ENCODE measurements at places on chromosomes 11 and 22.

DNA sequence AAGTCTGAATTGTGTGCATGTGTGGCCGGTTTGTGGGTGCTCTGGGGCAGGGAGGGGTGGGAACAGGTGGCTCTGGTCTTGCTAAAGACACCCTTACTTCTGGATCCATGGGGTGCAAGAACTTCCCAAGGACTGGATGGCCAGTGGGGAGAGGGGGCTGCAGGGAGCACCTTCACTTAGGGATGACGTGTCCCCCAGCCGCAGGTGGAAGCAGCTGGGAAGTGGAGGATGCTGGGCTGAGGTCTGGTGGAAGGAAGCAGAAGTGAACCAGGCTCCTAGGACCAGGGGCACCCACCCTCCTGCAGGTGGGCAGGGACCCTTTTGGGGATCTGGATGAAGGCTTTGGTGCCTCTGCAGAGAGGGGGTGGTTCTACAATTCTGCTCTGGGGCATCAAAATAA lies 9.9 kb upstream of the MIEF1 start:
- no peak for DNase-seq

- DNase-seq = no peak
Measured at GRCh38 chr11:112724496-112724790, 236.8 kb upstream of the NCAM1 start.

- DNase-seq = peak; percentile 31
Measured at GRCh38 chr11:44709281-44709562, 17.5 kb upstream of the TSPAN18 start.

DNA sequence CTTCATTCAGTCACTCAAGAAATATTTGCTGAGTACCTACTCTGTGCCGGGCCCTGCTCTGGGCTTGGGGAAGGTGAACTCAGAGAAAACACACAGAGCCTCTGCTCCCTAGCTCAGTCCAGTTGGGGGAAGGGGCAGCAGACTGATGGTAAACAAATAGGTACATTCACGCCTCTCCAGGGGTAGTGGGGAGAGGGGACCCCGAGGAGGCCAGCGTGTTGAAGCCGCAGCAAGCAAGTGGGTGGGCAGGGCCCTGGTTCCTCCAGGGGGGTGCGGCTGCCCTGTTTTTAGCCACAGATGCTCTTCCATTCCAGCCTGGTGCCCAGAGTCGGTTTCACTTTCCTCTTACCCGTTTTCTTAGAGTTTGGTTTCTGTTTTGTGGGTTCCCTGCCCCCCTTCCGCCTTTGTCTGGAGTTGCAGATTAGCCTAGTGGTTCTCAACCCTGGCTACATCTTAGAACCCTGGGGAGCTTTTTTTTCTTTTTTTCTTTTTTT lies 8.7 kb downstream of the DRAP1 start:
- no peak for DNase-seq

- DNase-seq = no peak
Measured at GRCh38 chr22:43370036-43370435, 26.9 kb upstream of the SCUBE1 start.

- DNase-seq = no peak
Measured at GRCh38 chr22:37230673-37231405, 13.2 kb downstream of the RAC2 start.

GRCh38 chr11:87453531-87454089 lies 415.9 kb downstream of the TMEM135 start:
- DNase-seq = no peak

Measured in astrocyte (in vitro differentiated cells and primary cell).